ENCODE measurements at places on chromosomes 5 and 9.

DNA sequence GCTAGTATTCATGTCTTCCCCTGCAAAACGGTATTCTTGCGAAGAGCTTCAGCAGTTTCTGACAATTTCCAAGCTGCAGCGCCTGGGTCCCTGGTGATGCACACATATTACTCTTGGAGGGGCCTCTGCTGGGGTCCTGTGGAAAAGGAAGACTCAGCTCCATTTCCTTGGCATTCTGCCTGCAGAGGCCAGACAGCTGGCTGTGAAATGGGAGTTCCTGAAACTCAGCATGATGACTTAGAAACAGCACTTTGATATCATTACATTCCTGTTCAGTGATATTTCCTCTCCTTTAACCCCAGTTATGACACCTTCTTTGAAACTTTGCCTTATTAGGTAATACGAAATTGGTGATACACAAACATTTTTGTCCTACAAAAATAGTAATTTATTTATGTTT, 98.5 kb downstream of the APBA1 start:
- no peak for DNase-seq

- no peak for DNase-seq
These were observed 153.6 kb downstream of the TSSK1B start for GRCh38 chr5:113281194-113281593.

- DNase-seq: no peak
These were observed 1761.9 kb upstream of the ACO1 start for GRCh38 chr9:30622561-30622960.

DNA sequence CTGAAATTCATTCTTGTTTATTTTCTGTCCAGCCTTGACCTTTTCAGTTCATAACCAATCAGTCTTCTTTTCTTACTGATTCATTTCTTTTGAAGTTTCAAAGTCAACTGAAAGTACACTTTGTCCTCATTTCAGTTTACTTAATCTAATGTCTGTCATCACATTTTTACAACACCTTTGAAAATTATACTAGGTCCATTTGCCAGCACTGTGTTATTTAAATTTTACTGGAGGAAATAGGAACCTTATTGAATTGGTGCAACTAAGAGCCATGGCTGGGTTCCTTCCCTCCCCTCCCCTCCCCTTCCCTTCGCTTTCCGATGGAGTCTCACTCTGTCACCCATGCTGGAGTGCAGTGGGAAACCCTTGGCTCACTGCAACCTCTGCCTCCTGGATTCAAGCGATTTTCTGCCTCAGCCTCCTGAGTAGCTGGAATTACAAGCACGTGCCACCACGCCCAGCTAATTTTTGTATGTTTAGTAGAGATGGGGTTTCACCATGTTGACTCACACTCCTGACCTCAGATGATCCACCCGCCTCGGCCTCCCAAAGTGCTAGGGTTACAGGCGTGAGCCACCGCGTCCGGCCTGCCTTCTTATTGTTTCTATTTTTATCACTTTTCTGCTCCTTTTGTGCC, 6.3 kb downstream of the RMI1 start:
- no peak for DNase-seq

DNA sequence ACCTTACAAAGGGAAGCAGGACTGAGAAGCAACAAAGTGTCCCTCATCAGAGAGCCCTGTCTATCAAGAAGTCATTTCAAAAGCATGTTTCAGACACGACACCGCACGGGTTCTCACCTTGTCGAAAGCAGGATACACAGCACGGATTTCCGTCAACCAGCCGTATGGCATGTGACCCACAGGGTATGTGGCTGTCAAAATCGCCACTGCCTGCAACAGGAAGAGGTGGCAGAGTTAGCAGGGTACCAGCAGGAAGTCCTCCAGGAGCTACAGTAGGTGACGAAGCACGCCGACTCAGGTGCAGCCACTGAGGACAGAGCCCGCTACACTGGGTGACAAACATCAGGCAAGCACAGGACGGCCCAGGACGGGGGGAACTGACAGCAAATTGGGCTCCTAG, 81.2 kb downstream of the OTULIN start:
- no peak for DNase-seq

GRCh38 chr5:136730426-136730825, 365.1 kb upstream of the TRPC7 start:
- DNase-seq: no peak

GRCh38 chr9:135215571-135216161, 128.2 kb downstream of the OLFM1 start:
- no peak for DNase-seq

DNA sequence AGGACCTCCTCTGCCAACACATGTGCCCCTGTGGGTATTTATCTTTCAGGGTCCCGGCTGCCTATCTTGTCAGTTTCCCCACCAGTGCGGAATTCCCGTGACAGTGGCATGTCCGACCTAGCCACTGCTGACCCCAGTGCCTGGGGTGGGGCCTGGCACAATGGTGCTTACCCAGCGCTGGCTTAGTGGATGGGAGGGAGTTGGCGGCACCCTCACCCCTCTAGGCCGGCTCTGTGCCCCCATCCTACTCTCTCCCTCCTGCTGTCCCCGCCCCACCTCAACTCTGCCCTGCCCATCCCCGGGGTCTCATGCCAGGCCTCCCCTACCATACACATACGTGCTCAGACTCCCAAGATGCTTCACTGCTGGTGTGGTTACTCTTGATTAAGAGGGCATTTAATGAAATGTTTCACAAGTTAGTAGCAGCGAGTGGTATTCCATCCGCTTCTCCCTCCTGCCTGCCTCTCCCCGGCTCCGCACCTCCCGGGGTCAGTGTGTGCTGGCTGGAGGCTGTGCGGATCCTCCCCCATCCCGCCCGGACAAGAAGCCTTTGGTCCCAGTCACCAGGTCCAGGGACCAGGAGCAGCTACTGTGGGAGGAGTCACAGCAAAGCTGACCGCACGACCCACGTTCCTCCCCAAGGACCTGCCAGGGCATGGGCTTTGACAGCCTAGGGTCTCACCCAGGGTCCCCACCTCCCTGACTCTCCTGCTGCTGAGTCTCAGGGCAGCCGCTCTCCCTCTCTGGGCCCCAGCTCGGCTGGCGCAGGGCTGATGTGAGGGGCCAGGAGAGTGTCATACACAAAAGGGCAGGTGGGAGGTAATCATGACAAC, 9.5 kb upstream of the QRFP start:
- no peak for DNase-seq

DNA sequence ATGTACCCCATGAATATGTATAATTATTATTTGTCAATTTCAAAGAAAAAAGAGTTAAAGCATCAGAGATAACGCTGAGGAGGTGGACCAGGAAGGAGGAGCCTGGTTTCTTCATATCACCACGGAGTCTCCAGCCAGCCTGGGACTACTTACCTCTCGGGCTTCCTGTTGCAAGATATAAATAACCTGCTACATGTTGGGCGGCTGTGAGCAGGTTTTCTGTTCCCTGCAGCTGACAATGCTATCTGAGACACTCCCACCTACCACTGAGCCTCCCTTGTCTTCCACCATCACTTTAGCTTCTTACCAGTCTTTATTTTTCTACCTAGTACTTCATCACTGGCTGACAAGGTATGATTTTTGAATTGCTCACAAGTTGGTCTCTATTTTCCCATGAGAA, 102.7 kb upstream of the CPEB4 start:
- DNase-seq: no peak

DNA sequence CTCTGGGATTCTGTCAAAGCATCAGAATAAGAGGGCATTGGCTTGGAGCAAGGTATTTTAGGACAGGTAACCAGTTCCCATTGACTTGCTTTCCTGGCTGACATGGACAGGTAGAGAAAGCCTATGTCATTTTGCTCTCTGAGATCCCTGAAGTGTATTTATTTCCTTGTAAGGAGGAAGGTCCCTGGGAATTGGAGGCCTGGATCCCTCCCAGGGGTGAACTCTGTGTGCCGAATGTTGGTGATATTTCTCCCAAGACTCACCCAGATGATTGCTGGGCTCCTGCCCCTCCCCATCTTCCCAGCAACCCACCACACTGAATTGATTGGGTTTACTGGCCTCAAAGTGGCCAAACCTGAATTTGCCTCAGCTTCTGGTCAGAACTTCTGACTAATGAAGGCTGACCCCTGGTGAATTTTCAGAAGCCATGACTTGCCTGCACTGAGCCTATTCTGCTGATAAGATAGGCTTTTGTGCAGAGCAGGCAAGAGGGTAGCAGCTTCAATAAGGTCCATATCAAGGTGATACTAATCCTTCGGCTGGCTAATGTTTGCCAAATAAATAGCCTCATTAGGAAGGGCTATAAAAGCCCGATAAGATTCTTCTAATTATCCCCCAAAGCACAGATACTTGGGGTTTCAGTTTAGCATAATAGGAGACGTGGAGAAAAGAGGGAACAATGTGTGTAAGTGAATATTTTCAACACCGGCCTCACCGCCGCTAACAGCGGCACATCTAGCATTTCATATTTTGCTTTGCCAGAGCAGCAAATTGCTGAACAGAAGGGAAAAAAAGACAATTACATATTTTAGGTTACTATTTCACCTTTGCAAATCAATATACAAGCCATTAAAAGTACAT, 152.9 kb upstream of the PITX1 start:
- DNase-seq: no peak

- DNase-seq: no peak
These were observed 210.3 kb downstream of the ACTL7B start for GRCh38 chr9:108645520-108645919.

DNA sequence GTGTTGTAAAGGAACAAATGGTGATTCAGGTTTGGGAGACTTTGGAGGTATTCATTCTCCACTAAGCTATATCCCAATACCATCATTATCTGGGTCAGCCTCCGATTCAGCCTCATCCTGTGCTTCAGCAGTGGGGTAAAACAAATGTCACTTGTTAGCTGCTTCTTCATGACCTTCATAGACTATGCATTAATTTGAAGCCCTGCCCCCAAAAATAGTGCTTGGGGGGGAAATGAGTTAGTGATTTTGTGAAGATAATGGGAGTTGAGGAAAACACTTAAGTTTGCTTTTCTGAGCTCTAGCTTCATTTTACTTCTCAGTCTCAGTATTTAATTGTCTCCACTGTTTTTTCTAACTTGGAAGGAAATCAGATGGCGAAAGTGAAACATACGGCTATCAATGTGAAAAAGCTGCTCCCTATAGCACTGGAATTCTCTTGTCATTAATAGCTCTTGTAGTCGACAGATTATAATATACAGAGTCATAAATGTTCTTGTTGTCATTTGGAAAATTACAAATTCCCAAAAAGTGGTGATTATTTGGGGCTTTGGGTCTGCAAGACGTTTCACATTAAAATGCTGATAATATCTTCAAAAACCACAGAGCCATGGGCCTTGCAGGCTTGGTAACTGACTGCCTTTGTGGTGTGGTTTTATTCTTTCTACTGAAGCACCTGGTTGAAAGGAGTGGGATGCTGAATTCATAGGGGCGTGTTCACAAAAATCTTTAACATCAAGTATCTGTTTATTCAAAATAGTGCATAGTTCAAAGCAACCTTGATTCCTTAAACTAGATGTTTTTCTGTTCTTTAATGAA, 40.0 kb downstream of the PIK3R1 start:
- DNase-seq: no peak

- DNase-seq: peak; percentile 7
These were observed 149.5 kb downstream of the BAAT start for GRCh38 chr9:101235105-101235866.

GRCh38 chr5:166166071-166166470, 2125.4 kb upstream of the WWC1 start:
- DNase-seq: no peak

DNA sequence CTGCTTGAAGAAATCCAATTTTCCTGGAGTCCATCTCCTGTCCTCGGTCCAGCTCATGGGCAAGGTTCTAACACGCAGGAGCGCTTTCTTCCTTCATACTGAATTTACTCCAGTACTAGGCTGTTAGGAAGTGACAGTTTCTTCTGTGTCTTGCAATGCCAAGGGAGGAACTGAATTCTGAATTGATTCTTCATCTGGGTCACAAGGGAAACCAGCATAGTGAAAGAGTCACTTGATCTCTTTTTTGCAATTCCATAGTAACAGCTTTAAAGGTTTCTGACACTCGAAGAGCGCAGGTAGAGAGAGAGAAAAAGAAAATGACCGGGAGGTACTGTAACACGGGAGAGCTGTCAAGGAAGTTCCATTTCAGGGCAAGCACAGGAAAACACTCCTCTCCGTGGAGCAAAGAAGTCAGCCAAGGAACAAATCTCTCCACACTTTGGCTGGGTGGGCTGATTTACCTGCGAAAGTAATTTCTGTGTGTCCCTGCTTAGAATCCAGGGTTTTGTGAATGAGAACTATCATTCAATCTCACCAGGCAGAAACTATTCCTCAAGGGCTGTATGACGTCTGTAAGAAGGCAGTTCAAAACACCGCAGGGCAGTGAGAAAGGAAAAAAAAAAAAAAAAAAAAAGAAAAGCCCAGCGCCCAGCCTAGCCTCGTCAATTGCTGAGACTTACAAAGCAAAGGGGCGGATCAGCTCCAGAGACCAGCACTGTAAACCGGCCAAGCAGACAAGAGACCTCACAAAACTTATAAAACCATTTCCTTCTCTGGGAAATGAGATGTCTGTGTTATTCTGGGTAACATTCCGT, 617.8 kb downstream of the PDE4D start:
- peak; percentile 66 for DNase-seq

All from AML-193 (cell line).